ENCODE measurements at places on chromosomes 3 and 15.

DNA sequence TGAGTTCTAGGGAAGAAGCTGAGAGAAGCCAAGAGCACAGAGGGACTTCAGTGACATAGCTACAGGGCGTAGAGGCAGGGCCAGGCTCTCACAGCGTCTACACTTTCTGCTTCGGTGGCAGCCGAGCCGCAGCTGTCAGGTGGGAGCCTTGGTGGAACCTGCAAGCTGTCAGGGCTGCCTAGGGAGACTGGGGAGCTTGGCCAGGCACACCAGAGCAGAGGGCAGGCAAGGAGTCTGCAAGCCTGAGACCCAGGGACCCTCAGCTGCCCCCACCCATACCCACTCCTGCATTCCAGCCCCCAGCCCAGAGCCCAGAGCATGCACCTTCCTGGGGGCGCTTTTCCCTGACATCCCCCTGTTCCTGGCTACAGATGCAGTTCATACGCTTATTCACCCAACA is 13.4 kb upstream of the KLF15 start:
- DNase-seq = no peak

GRCh38 chr15:56236197-56236596 is 7.5 kb downstream of the RFX7 start:
- no peak for DNase-seq

DNA sequence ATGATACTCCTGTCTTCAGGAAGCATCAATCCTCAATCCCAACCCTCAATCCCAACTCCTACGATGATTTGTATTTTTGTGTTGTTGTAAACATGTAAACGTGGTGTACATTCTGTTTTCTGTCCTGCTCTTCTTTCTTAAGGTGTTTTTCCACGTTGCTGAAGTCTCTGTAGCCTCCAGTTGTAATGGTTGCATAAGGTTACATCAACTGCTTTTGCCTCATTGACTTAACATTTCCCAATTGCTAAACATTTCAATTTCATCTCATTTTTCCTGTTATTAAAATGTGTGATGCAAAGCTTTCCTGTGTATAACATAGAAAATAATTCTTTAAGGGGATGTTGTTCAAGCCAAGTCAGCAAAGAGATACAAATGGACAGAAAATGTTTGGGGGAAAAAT is 33.4 kb downstream of the HRH1 start:
- no peak for DNase-seq

DNA sequence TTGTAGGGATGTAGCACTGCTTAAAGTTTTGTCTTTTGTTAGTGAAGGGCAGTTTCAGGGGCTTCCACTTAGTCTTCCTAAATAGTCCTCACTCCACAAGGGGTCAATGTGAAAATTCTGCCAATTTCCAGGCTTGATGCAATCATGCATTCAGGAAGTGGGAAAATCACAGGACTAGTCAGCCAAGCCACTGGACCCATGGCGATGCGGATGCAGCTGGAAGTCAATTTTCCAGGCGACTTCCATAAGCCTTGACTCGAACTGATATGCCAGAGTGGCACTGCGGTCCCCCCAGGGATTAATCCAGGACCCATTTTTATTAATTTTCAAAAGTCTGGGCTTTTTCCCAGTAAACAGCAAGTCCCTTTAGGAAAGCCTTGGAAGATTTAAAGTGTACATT is 26.1 kb downstream of the GBE1 start:
- DNase-seq = no peak

GRCh38 chr3:115469649-115470048 is 153.7 kb upstream of the GAP43 start:
- DNase-seq = no peak

- DNase-seq = no peak
Observed at GRCh38 chr3:10949197-10949596, 43.4 kb upstream of the SLC6A1 start.
